ENCODE measurements at places on chromosomes 2 and 18.
A peak's percentile ranks its signal among the peaks of the same experiment; 100 is the strongest.

- no peak for DNase-seq
Measured at GRCh38 chr18:35572644-35573043, 8.9 kb upstream of the GALNT1 start.

DNA sequence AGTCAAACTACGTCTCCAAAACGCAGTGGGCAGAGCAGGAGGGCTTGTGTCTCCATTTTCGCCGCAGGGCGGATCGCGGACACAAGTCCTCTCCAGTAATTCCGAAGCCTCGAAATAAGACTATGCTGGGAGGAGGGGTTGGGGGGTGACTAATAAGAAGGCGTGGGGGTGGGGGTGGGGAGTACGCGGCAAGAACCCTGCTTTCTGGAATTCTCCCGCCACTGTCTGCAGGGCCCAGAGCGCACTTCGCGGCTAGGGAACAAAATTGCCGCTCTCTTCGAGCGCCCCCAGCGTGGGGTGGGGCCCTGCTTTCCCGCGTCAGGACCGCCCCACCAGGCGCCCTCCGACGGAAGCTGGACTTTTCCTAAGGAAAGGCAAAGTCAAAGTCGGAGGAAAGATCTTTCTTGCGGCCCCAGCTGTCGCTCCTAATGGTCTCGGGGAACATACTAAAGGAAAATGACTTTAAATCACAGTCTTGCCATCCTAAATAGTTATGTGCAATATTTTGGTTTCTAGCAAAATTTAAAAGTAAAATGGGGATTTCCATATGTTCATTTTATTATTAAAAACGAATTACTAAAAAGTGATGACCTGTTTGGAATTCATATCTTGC, 11.9 kb downstream of the NR4A2 start:
- no peak for DNase-seq

- DNase-seq, result no peak
Measured at GRCh38 chr18:26540043-26540628, 8.2 kb downstream of the KCTD1 start.

GRCh38 chr2:79511320-79511951, 1.4 kb upstream of the CTNNA2 start:
- peak; percentile 62 for DNase-seq

GRCh38 chr2:112881217-112881985, 29.6 kb upstream of the IL37 start:
- no peak for DNase-seq

- DNase-seq, result no peak
Measured at GRCh38 chr2:213627054-213627710, 342.9 kb downstream of the SPAG16 start.

GRCh38 chr2:54468673-54469072, 12.5 kb downstream of the SPTBN1 start:
- DNase-seq, result no peak

- DNase-seq, result no peak
Measured at GRCh38 chr2:37191747-37192146, 3.3 kb upstream of the SULT6B1 start.

DNA sequence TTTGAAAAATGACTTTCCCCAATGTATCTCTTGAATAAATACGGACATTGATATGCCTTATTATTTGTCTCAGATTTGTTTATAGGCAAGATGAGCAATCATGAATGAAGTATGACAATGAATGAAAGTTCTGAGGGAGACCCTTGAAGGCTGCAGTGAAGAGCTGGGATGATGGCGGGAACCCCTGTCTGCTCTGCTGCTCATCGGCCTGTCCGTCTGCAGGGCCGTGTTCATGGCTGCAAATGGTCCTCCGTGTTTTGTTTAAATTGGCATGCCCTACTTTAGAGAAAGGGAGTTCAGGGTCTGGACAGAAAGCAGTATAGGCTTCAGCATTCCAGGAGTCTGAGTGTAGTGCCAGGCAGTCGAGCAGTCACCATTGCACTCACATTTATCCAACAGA, 1.2 kb upstream of the HS1BP3 start:
- DNase-seq, result no peak

All from progenitor cell of endocrine pancreas (in vitro differentiated cells).